ENCODE measurements at places on chromosomes 2 and 18.

DNA sequence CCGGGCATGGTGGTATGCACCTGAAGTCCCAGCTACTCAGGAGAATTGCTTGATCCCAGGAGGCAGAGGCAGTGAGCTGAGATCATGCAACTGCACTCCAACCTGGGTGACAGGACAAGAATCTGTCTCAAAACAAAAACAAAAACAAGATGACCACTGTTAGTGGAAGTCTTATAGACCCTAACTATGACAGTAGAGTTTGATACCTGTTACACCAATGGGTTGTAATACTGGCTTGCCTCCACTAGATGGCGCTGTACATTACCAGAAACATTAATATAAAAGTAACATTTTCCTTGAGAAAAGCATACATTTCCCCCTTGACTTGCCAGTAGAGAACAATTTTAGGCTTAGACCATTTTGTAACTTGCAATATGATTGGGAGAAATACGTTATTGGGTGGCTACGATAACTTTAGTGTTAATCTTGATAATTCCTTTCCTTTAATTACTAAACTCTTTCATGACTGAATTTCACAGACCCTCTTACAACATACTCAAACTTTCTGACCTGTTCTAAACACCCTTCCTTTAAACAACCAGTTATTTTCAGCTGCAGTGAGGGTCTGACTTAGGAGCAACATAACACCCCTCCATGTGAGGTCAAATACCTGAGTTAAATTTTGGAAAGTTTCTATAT, 19.5 kb downstream of the SLC25A52 start:
- DNase-seq = peak; percentile 7

DNA sequence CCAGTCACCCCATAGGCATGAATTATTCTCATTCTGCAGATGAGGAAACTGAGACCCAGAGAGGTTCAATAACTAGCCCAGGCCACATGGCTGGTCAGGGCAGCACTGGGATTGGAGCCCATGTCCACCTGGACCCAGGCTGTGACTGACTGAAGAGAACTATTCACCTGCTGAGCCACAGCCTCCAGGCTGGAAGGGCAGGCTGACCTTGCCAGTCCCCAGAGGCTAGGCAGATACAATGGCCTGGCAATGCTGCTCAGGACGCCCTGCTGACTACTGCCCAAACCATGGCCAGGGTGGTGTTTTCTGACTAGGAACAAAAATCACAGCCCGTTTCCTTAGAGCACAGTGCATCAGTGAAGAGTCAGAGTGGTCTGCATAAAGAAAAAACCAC, 36.8 kb downstream of the HS6ST1 start:
- no peak for DNase-seq

GRCh38 chr2:106058469-106059137, 135.5 kb downstream of the UXS1 start:
- no peak for DNase-seq

DNA sequence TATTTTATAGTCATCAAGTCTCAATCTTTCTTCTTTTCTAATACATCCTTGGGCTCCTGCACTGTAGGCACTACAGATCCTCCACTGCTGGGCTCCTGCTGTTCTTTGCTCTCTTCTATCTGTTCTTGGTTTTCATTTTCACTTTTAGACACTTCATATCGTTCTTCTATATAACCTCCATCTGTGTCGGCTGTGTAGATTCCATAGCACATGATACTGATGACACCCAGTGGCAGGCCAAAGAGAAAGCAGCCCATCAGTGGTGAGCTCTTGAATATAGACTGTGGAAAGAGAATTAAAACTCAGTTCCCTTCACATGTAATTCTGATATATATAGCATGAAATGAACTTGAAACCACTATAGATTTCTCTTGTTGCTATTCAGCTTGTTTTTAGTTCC, 38.0 kb downstream of the TMX3 start:
- peak; percentile 23 for DNase-seq

GRCh38 chr2:23124214-23124750, 260.7 kb upstream of the KLHL29 start:
- no peak for DNase-seq

GRCh38 chr2:68200157-68200787, 42.6 kb downstream of the PNO1 start:
- DNase-seq = no peak

DNA sequence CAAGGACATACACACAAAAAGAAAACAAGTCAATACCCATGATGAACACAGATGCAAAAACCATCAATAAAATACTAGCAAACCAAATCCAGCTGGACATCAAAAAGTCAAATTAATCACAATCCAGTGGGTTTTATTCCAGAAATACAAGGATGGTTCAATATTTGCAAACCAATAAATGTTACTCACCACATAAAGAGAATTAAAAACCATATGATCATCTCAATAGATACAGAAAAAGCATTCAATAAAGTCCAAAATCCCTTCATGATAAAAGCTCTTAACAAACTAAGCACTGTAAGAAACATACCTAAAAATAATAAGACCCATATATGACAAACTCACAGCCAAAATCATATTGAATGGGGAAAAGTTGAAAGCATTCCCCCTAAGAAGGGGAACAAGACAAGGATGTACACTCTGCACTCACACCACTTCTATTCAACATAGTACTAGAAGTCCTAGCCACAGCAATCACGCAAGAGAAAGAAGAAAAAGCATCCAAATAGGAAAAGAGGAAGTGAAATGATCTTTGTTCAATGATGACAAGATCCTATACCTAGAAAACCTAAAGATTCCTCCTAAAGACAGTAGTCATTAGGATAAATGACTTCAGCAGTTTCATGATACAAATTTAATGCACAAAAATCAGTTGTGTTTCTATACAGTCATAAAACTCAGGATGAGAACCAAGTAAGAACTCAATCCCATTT, 62.6 kb downstream of the TRAPPC8 start:
- no peak for DNase-seq

GRCh38 chr2:133952896-133953295, 301.0 kb upstream of the MGAT5 start:
- no peak for DNase-seq

DNA sequence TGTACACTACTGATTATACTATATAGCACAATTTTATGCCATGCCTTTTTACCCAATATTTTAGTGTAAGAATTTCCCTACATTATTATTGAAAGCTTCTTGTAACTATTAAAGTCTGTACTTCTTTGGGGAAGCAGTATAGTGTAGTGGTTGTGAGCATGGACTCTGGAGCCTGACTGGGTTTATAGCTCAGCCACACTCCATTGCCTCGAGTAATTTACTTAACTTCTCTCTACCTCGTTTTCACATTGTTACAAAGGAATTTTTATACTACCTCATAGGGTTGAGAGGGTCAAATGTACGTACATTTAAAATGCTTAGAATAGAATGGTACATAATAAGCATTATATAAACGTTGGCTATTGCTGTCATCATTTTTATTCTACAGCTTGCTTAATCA, 139.2 kb downstream of the UBR3 start:
- no peak for DNase-seq

GRCh38 chr2:143796051-143796450, 666.8 kb downstream of the ARHGAP15 start:
- DNase-seq = no peak

DNA sequence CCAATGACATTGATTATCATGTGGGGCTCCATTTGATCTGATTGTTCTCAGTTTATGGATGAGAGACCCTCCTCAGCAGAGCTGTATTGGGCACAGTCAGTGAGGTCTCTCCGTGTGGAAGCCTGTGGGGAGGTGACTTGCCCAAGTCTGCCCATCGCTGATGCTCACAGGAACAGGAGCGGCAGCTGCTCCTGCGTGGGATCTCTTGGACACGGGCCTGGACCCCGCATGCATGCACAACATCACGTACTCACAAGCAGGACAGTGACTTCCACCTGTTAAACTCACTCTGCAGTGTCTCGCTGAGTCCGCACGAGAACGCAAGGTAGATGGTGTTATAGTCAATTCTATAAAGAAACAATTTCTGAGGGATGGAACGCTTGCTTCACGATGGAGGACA, 55.0 kb downstream of the KCNF1 start:
- DNase-seq = no peak

DNA sequence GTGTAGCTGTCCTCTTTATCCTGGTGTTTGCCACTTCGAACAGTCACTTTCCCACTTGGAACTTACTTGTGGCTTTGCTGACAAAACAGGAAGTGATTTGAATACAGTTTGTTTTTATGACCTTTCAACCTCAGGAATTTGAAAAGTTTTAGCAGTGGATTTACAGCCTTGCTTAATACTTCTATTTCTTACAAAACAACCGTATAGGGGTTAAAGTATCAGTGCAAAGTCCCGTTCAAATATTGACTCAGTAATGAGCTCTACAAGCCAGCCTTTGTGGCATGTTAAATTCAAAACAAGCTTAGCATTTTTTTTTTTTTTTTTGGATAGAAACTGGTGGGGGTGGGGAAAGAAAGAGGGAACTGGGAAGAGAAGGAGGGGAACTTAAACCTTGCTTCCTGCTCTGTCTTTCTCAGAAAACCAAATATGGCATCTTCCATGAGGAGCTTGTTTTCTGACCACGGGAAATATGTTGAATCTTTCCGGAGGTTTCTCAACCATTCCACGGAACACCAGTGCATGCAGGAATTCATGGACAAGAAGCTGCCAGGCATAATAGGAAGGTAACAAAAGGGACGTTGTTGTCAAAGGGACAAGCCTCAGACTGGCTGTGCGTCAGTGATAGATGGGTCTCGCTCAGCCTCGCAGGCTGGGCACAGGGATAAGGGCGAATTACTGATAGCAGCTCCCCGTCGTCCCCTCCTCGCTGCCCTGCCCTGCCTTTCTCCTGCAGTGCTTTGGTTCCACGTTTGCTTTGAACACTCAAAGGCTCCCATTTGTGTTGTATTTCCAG, at the start of gene HNMT:
Gene HNMT (plus strand): TSS at position 408 of the 793 bp plus-strand sequence. CDS start 19 bp downstream, at position 427.
- peak; percentile 63 for DNase-seq
